ENCODE measurements at places on chromosomes 2 and 18. TPM values are rescaled to one million over a fixed set of nuclear protein-coding genes. Genes with fewer than 3 reads are reported as not detected.

The ACTG2 gene
- not detected for total RNA-seq

The PLCD4 gene
- 0.32 TPM for total RNA-seq

The RNF138 gene
- 29.8 TPM for total RNA-seq

The DSC1 gene
- total RNA-seq, result not detected

The QPCT gene
- total RNA-seq, result 7.1 TPM

The DNER gene
- 0.82 TPM for total RNA-seq

The YES1 gene
- total RNA-seq, result 131 TPM

The NCL gene
- total RNA-seq, result 108 TPM

The PCARE gene
- not detected for total RNA-seq

The DSG1 gene
- not detected for total RNA-seq

The C1D gene
- total RNA-seq, result 7.7 TPM

The DIPK1C gene
- not detected for total RNA-seq

The C2orf81 gene
- 0.13 TPM for total RNA-seq

The TEKT4 gene
- not detected for total RNA-seq

The APLF gene
- total RNA-seq, result 8.1 TPM

The MROH2A gene
- total RNA-seq, result not detected

The DOK6 gene
- under 0.01 TPM for total RNA-seq

The ARHGAP28 gene
- 3.6 TPM for total RNA-seq

The RGPD4 gene
- total RNA-seq, result not detected

Data from bladder microvascular endothelial cell (primary cell).